ENCODE measurements at places on chromosomes 5 and 9.

DNA sequence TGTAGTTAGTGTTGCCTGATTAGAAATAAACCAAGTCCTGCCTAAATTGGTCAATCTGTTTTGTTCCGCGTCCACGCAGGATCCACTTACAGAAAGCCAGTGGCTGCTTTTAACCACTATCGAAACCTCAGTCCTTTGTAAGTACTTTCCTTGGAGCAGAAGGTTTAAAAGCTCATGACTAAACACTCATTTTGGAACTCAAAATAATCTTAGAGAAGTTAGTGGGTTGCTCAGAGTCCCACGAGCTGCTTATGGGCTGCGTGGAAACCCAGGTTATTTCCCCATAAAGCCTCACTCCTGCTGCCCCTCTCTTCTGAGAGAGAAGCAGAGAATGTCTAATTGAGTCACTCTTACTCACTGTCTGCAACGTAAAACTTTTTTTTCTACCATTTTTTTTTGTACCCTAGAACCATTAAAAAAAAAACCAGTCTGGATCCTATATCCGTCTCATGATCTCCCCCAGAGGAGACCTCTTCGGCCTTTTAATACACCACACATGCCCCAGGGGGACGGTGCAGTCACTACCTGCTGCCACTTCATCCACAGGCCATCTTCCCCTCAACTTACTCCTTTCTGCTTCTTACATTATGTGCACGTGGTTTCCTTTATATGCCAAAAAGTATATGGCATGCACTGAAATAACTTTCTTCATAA, 7.6 kb downstream of the BASP1 start:
- no peak for DNase-seq

DNA sequence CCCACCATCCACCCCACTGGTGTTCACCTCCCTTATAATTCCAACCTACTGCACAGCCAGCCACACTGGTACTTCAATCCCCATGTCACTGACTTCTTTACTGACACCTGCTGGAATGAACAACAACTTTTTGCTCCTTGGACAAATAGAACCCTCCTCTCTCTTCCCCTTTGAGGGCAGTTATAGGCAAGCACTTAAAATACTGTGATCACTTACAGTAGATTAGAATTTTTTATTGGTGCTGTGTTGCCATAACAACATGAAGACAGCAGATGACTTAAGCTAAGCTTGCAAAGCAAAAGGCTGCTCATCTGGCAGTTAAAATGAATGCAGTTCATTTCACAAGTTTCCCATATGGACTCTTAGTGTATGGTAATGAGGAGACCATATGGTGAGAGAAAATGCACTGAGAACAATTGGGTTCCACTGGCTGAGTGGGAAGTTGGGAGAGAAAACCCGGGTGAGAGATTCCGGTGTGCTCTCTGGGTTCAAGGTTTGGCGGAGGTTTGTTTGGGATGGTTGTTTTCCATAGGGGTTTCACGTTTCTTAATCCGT, 374.3 kb downstream of the EBF1 start:
- no peak for DNase-seq

DNA sequence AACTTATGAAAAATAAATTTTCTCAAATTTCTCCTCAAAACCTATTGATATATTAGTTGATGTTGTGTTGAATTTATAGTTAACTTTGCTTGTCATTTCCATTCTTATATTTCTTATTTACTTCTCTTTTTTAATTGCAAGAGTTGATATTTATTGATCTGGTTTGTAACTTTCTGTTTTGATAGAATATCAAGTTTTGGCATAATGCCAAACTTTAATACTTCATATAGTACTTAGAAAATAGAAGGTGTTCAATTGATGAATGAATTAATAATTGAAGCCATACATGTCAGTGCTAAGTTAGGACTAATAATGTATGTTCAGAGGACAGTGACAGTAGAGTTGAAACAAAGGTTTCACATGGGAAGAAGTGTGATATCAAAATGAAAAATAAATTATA, 27.9 kb downstream of the ERCC6L2 start:
- DNase-seq, result no peak

DNA sequence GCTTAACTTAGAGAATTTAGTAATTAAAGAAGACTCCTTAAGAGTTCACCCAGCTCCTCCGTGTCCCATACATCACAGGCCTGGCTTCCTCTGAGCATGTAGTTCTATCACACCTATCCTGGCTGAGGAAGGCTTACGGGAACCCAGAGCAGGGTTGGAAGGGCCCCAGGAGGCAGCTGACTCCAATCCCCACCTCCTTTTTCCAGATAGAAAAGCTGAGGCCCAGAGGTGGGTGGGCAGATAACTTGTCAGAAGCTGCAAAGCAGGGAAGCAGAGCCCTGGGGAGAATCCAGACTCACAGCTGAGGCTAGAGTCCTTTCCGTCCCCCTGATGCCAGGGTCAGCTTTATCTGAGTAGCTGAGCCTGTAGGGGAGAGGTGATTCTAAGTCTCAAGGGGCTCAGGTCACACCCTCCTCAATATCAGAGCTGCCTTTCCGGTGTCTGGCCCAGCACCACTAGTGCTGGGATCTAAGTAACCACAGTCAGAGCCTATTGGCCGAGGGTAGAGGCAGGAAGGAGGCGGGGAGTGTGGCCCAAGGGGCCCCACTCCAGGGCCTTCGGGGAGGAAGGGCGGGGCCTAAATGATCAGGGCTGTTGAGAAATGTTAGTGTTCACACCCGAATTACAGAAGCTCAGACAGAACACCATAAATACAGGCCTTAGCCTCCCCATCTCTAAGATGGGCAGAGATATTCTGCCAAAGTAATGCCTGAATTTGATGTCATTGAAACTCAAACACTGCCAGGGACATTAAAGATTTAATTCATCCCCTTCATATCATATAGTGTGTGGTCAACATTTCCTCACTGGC, 9.9 kb downstream of the CCDC69 start:
- no peak for DNase-seq

- DNase-seq, result no peak
Observed at GRCh38 chr5:56316299-56316994, 83.3 kb upstream of the ANKRD55 start.

DNA sequence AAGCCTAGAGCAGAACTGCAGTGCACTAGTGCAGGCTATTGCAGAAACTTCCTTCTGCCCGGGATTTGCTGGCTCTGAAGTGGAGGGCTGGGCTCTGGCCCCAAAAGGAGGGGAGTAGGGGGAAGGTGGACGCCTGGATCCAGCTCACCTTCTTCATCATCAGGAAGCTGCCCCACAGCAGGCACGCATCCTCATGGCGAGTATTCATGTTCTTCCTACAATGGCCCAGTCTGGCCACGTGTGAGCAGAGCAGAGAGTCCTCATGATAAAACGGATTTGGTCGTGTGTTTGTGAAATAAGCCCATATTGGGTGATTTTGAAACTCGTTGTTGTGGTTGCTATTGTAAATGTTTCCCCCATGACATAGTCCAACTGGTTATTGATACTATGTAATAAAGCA, 8.2 kb upstream of the GLIPR2 start:
- no peak for DNase-seq

All from skeletal muscle cell (primary cell).